ENCODE measurements at places on chromosomes 16 and 17.

DNA sequence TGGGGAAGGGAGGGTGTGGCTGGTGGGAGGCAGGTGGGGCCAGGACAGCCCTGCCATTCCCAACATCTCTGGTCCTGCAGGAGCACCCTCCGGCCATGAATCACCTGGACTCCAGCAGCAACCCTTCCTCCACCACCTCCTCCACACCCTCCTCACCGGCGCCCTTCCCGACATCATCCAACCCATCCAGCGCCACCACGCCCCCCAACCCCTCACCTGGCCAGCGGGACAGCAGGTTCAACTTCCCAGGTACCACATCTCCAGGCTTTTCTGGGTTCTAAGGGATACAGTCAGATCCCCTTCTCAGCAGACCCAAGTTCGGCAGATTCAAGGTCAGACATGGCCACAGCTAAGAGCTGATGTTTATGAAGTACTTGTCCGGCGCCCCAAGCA is 33.8 kb upstream of the LGALS9 start:
- no peak for DNase-seq

- DNase-seq: peak; percentile 41
Observed at GRCh38 chr16:88999457-89000206, 22.6 kb upstream of the CBFA2T3 start.

- peak; percentile 31 for DNase-seq
Observed at GRCh38 chr17:732067-732901, at the start of gene TLCD3A. TSS of gene TLCD3A (plus strand) at chr17:732596. CDS start at chr17:732648, 52 bp downstream.

DNA sequence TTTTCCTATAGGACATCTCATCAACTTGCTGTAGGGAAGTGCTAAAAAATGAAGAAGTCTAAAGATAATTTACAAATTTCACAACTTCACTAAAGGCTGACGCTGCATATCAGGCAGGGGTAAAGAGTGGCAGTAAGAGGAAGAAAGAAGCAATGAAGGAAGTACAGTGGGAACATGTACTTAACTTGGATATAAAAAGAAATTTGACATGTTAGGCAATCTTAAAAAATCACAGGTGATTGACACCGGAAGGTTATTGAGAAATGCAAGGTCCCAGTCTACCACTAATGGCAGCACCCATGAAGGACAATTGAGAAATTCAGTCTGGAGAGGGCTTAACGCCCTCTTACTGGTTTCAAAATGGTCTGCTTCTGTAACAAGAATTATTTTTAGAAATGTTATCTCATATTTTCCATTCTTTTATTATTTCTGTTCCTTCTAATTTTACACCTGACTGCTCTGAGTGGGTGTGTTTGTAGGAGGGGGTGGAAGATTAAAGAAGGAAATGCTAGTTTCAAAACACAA is 358.1 kb downstream of the KCNJ2 start:
- DNase-seq: peak; percentile 37

DNA sequence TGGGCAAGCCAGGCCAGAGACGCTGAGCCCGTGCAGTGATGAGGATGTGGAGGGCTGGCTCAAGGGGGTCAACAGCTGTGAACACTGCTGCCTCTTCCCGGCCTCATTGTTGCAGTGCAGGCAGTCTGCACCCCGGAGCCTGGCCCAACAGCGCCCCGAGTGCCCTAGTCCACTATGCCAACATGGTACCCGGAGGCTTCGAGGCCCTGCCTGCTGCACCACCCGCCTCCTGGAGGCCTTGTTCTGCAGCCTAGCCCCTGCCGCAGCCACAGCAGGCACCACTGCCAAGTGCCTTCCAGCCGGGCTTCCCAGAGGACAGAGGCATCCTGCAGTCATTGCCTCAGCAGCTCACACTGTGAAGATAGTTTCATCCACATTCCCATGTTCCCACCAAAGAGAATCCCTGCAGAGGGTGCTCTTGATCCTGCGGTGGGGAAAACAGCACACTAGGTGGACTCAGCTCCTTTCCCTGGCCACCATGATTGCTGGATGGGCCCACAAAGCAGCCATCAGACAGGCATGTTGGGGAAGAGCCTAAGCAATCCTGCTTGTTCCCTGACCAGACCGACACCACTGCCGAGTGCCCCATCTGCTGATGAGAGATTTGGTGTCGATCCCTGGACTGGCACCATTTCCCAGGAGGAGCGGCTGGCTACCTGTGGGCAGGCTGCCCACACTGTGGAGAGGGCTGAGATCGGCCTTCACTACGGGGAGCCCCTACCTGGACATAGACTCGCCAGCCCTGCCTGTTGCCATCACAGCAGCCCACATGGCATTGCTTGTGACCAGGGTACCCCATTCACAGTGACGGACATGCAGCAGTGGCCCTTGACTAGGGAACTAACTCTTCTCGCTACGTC is 44.9 kb downstream of the USP22 start:
- peak; percentile 27 for DNase-seq

- no peak for DNase-seq
Observed at GRCh38 chr17:60391471-60392041, 377 bp downstream of the USP32 start.

DNA sequence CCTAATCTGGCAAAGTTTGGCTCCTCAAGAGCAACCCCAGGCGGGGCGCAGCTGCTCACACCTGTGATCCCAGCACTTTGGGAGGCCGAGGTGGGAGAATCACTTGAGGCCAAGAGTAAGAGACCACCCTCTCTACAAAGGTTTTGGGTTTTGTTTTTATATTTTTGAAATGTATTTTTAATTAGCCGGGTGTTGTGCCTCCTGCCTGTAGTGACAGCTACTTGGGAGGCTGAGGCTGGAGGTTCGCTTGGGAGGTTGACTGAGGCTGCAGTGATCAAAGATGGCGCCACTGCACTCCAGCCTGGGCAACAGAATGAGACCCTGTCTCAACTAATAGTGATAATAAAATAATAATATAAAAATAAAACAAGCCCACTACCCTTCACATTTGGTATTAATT is 756 bp upstream of the USP7 start:
- DNase-seq: no peak

DNA sequence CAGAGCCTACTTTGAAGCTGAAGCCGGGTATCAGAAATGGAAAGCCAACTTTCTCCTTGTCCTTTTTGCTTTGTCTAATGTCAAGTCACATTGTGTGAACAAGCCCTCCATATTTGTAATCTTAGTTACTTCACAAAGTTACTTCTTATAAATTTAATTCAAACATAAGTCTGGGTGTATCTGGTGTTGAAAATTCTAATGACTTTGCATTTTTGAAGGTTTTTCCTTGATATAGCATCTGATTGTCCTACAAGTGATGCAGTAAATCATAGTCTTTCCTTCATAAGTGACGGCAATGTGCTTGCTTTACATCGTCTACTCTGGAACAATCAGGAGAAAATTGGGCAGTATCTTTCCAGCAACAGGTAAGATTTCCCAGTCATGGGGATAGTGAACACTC is 36.9 kb downstream of the OMG start:
- no peak for DNase-seq

DNA sequence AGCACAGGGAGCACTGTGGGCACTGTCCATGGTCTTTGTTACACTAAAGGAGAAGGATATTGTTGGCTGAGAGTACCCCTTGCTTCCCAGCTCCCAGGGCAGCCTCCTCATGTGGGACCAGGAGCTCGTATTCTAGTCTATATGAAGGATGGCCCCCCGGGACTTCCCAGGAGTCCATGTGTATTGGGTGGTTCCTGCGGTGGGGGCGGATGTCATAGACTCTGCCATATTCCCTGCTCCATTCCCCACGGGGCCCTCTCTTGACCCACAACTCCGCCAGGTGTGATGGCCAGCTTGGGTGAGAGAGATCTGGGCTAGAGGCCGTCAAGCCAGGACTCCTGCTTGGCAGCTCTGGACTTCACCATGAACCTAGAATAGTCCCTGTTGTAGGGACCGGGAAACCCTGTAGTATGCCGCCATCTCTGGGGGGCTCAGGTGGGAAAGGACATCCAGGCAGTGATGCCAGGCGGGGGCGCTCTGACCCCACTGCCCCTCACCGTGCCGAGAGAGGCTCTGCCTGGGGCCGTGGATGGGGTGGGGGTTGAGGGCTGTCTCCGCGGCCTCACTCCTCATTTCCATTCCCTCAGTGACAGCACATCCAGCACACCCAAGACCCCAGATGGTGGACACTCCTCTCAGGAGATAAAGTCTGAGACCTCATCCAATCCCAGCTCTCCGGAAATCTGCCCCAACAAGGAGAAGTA is 37.8 kb downstream of the OR1D5 start:
- no peak for DNase-seq

DNA sequence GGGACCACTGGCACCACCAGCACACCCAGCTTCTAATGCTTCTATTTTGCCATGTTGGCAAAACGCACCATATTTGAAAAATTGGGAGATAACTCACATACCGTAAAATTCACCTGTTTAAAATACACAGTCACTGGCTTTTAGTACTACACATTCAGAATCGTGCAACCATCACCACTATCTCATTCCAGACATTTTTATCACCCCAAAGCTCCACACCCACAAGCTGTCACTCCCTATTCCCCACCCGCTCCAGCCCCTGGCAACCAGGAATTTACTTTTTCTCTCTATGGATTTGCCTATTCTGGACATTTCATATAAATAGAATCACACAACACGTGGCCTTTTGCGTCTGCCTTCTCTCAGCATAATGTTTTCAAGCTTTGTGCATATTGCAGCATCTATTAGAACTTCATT is 25.0 kb downstream of the PPL start:
- no peak for DNase-seq

- no peak for DNase-seq
Observed at GRCh38 chr17:16880121-16880842, 91.6 kb downstream of the TNFRSF13B start.

GRCh38 chr16:66408163-66409048 is 18.7 kb upstream of the BEAN1 start:
- DNase-seq: peak; percentile 56

GRCh38 chr16:30367349-30368009 is 2.8 kb downstream of the TBC1D10B start:
- DNase-seq: no peak

- DNase-seq: no peak
Observed at GRCh38 chr16:83473926-83474650, 333.7 kb upstream of the HSBP1 start.

DNA sequence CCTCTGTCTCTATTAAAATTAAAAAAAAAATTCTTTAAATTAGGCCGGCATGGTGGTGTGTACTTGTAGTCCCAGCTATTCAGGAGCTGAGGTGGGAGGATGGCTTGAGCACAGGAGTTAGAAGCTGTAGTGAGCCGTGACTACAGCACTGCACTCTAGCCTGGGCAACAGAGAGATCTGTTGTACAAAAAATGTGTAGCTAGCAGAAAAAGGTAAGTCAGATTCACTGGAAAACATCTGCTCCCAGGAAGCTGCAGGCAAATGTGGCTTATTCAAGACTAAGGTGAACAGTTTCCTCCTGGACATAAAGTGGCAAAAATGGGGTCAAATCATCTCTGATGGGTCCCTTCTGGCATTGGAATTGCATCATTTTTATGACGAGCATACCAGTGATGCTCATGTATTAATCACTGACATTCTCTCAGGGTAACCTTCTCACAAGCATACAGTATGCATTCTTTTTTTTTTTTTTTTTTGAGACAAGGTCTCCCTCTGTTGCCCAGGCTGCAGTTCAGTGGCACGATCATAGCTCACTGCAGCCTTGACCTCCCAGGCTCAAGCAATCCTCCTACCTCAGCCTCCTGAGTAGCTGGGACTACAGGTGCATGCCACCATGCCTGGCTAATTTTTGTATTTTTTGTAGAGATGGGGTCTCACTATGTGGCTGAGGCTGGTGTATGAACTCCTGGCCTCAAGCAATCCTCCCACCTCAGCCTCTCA is 48.7 kb downstream of the CPPED1 start:
- no peak for DNase-seq

DNA sequence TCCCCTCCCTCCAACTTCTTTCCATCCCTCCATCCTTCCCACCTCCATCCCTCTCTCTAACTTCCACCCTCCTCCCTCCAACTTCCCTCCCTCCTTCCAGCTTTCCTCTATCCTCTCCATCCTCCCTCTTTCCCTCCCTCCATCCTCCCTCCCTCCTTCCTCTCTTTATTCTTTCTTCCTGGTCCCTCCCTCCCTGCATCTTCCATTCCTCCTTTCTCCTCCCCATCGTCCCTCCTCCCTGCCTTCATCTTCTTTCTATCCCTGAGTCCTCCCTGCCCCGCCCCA is 11.8 kb downstream of the CACNG4 start:
- no peak for DNase-seq
